ENCODE measurements at places on chromosomes 6 and 20.

DNA sequence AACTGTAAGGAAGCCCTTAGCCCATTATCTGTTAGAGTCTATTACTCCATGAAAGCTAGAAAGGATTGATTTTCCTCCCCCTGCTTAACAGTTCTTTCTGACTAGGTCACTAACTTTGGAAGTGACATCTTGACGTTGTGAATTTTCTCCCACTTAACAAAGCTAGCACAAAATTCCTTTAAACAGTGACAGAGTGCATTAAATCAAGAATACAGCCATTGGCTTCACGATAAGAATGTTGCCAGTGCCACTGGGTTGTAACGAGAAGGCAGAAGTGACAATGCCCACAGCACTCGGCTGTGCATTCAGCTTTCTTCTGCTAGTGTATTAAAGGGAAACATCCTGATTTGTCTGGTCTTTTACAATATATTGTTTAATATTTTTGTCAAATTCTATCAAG is 182.7 kb upstream of the DTNBP1 start:
- DNase-seq, result no peak

DNA sequence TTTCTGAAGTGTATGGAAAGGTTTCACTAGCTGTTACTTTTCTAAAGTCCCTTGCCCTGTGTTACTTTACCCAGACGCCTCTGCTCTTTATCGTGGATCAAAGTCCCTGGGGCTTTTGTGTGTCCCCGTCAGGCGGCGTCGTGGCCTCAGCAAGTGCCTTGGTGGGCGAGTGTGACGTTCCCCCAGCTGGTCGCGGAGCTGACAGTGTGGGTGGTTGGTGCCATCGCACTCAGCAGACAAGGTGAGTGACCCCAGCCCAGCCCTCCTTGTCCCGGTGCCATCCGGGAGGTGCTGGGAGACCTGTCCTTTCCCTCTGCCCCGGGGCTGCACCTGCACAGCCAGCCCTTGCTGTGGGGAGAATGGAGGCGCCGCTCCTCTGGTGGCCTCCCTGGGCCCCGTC is 27.3 kb upstream of the TCFL5 start:
- no peak for DNase-seq

- DNase-seq, result no peak
Measured at GRCh38 chr6:119073307-119074051, 5.0 kb downstream of the FAM184A start.

DNA sequence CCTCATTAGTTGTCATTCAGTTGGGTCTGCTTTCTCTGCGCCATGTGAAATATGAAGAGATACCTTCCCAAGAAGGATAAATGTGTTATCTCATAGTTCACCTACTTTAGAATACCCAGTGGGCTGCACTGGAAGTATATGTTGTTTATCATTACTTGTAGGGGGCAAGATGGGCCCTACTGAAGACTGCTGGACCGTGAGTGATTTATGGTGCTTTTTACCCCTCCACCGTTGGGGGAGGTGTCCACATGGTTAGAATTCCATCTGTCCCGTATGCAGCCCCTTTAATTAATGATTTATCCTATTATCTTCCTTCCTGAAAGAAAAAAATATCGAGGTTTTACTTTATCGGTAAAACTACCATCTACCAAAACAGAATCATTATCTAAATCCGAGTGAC is 97.0 kb downstream of the TSHZ2 start:
- DNase-seq, result no peak

- DNase-seq, result no peak
Measured at GRCh38 chr6:148044921-148045320, 297.7 kb upstream of the SASH1 start.

- DNase-seq, result no peak
Measured at GRCh38 chr20:40636486-40636885, 52.5 kb downstream of the MAFB start.

Measured in NCI-H1436 treated with DMSO at 0.1 percent for 48 hours (cell line).